ENCODE measurements at places on chromosomes 1 and 21.

GRCh38 chr1:116178837-116179236 is 67.6 kb downstream of the MAB21L3 start:
- H3K4me1 ChIP-seq = no peaks in the 10 kb centered on the region
- no peak for DNase-seq
- peaks cover 11% of the 10 kb centered on the region for H3K27me3 ChIP-seq

DNA sequence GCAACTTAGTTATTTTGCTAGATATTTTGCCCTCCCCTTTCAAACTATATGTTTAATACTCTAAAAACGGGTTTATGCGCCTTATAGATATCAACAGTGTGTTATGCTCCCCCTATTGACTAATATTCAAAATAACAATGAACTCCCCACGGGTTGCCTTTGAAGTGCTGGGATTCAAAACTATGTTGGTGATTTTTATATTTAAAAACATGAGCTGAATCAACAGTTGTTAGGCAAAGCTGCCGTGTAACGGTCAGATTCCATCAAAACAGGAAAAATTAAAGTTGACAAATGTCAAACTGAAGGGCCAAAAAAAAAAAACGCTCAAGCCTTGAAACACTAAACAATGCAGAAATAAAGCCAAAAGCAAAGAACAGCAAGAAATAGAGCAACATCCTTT is 2.5 kb downstream of the TGFBR3 start:
- H3K27me3 ChIP-seq = peaks cover 24% of the 10 kb centered on the region
- DNase-seq = no peak
- H3K4me1 ChIP-seq = peaks cover 33% of the 10 kb centered on the region

GRCh38 chr1:152486400-152487006 is 24.1 kb upstream of the LCE5A start:
- peaks cover 2% of the 10 kb centered on the region for H3K27me3 ChIP-seq
- no peak overlapping the region for H3K4me3 ChIP-seq
- no peaks in the 10 kb centered on the region for H3K36me3 ChIP-seq

DNA sequence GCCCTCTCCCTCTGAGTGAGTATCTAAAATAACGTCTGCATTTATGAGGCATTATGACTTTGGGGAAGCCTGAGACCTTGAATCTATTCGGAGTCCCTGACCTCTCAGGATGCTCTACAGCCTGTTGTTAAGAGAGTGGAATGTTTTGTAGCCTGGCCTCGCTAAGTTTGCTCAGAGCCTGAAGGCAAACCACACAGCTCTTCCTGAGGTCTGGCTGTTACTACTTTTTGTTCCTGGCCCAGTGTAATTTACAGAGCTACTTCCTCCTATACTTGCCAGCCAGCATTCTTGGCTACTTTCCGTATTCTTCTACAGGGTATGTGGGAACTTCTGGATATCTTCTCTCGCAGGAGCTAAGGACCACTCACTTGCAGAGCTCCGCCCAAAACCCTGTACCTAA is 3.6 kb upstream of the ZMYM4 start:
- no peak overlapping the region for H3K27ac ChIP-seq
- peaks cover 3% of the 10 kb centered on the region for H3K36me3 ChIP-seq
- no peak overlapping the region for H3K4me3 ChIP-seq
- H3K27me3 ChIP-seq = peaks cover 12% of the 10 kb centered on the region
- peaks cover 17% of the 10 kb centered on the region for H3K4me1 ChIP-seq

GRCh38 chr1:225746361-225747179 is 31.1 kb upstream of the SRP9 start:
- peaks cover 2% of the 10 kb centered on the region for H3K27me3 ChIP-seq
- H3K27ac ChIP-seq = no peak overlapping the region
- H3K4me1 ChIP-seq = no peaks in the 10 kb centered on the region
- no peaks in the 10 kb centered on the region for H3K36me3 ChIP-seq

- peaks cover 24% of the 10 kb centered on the region for H3K4me1 ChIP-seq
- H3K4me3 ChIP-seq = no peak overlapping the region
- DNase-seq = no peak
- no peak overlapping the region for H3K27ac ChIP-seq
- no peaks in the 10 kb centered on the region for H3K27me3 ChIP-seq
These were observed 23.3 kb downstream of the THRAP3 start for GRCh38 chr1:36247538-36247937.

GRCh38 chr1:85142753-85143152 is 58.1 kb downstream of the SYDE2 start:
- DNase-seq = no peak
- no peak overlapping the region for H3K27ac ChIP-seq
- no peak overlapping the region for H3K4me3 ChIP-seq

- H3K36me3 ChIP-seq = no peaks in the 10 kb centered on the region
- peaks cover 7% of the 10 kb centered on the region for H3K4me1 ChIP-seq
- no peaks in the 10 kb centered on the region for H3K27me3 ChIP-seq
- H3K4me3 ChIP-seq = no peak overlapping the region
These were observed 202.3 kb upstream of the CACYBP start for GRCh38 chr1:174797398-174797797.

DNA sequence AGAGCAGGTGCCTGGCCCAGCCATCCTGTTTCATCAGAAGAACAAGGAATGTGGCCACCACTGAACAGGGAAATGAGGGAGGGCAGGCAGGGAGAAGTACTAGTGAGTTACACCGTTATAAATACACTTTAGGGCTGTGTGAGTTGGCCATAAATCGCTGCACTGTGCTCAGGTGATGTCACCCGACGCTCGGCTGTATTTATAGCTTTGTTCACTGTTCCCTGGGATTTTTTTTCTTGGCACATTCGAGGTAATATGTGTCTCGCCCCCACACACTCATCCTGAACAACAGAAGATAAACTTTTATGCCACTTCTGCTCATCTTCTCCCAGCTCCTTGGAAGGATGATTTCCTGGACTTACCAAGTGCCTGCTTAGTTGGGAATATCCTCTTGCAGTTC is 9.0 kb upstream of the KIRREL1 start:
- H3K4me3 ChIP-seq = no peak overlapping the region
- no peaks in the 10 kb centered on the region for H3K36me3 ChIP-seq
- H3K4me1 ChIP-seq = no peaks in the 10 kb centered on the region
- H3K27me3 ChIP-seq = peaks cover 5% of the 10 kb centered on the region
- no peak for DNase-seq
- no peak overlapping the region for H3K27ac ChIP-seq

- H3K4me3 ChIP-seq = no peak overlapping the region
- H3K4me1 ChIP-seq = no peaks in the 10 kb centered on the region
- no peak for DNase-seq
- no peaks in the 10 kb centered on the region for H3K27me3 ChIP-seq
These were observed 237.2 kb downstream of the NPHP4 start for GRCh38 chr1:5754817-5755551.

- H3K4me1 ChIP-seq = peaks cover 40% of the 10 kb centered on the region
- no peaks in the 10 kb centered on the region for H3K27me3 ChIP-seq
These were observed 27.2 kb upstream of the RCSD1 start for GRCh38 chr1:167602840-167603239.

- H3K27me3 ChIP-seq = no peaks in the 10 kb centered on the region
- H3K4me3 ChIP-seq = peak within 1 kb of the TSS; percentile 99
- H3K27ac ChIP-seq = peak within 1 kb of the TSS; percentile 93
- peak; percentile 93 for DNase-seq
These were observed at the start of gene IL10RB for GRCh38 chr21:33266050-33266788. Gene IL10RB (plus strand): TSS chr21:33266367. CDS start chr21:33266466, 99 bp downstream.

DNA sequence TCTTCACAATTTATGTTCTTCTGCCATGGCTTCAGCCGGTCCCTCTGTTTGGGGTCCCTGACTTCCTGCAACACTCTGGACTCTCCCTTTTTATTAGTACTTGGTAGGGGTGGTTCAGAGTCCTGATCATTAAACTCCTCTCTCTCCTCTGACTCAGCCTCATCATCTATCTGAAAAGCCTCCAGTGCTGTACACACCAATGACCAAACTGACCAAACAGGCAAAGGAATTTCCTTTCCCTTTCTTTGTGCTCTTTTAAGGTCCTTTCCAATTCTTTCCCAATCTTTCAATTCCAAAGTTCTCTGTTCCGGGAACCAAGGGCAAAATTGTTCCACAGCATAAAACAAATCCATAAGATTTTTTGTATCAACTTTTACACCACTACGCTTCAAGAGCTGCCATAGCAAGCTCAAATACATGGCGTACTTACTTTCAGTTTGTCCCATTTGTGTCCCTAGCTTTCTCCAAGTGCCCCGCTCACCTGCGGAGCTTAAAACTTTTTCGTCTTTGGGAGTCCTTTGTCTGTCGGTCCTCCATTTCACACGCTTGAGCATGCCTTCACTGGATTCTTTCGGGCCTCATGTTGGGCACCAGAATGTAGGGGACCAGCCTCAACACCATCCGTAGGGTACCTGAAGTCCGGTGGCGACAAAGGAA is 9.6 kb downstream of the DAP3 start:
- no peak overlapping the region for H3K4me3 ChIP-seq
- H3K27ac ChIP-seq = no peak overlapping the region
- H3K4me1 ChIP-seq = peaks cover 24% of the 10 kb centered on the region
- H3K36me3 ChIP-seq = peaks cover 28% of the 10 kb centered on the region
- DNase-seq = no peak
- no peaks in the 10 kb centered on the region for H3K27me3 ChIP-seq

DNA sequence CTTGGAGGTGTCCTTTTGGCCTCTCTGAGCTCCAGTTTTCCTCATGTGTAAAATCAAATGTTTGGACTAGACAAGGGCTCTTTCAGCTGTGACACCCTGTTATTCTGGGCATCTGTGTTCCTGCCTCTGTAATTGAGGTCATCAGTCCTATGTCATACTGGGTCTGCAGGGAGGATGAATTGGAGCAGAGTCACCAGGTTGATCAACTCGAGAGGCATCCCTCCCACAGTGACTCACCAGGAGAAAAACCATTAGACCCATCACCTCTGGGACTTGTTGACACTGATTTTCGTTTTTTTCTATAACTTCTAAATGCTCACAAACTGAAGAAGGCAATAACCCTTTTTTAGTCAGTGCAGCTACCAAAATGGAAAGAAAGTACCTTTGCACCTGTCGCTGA is 82.2 kb downstream of the ST6GALNAC5 start:
- no peak overlapping the region for H3K27ac ChIP-seq
- H3K36me3 ChIP-seq = no peaks in the 10 kb centered on the region

DNA sequence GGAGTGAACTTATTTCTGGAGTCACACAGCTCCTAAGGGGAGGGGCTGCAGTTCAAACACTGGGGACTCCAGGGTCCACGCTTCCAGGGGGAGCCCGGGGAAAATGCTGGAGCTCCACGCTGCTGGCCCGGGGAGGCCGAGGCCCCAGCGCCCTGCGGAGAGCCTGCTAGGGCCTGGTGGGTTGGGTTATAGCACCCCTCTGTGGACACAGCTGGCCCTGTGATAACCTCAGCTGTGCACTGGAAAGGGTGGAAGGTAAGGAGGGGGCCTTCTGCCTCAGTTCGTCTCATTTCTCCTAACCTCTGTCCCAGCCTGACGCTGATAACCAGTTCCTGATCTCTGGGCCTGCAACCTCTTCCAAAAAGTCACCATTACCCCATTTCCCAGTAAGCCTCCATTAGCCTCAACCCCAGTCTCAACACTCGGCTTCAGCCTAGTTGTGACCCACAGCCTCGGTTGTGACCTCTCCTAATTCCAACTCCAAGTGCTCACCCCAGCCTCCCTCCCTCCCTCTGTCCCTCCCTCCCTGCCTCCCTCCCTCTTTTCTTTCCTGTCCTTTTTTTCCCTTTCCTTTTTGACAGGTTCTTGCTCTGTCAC is 7.1 kb downstream of the NBL1 start:
- H3K4me1 ChIP-seq = peaks cover 31% of the 10 kb centered on the region
- peaks cover 1% of the 10 kb centered on the region for H3K36me3 ChIP-seq

DNA sequence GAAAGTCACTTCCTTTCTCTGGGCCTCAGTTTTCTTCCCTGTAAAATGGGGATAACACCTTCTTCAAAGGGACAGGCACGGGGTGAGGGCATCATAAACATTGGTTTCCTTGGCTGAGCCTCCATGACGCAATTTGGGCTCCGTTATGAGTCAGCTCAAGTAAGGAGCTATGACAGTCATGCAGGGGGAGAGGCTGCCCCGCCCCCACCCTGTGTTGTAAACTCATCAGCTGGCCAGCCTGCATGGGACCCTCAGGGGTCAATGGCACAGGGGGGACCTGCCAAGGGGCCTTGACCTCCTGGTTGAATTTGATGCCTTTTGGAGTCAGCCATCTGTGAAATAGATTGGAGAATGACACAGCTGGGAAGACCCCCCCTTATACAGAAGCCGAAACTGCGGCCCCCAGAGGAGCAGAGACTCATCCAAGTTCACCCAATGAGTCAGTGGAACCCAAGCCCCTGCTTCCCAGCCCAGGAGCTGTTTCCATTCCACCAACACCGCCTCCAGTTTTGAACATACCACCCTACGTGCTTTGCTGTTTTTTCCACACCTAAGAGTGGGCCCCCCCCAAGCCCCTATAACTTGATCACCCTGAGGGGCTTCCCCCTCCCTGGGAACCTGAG is 36.8 kb upstream of the RUNX3 start:
- peaks cover 27% of the 10 kb centered on the region for H3K36me3 ChIP-seq
- peaks cover 70% of the 10 kb centered on the region for H3K4me1 ChIP-seq
- DNase-seq = peak; percentile 93
- peak overlapping the region; percentile 97 for H3K27ac ChIP-seq
- peak overlapping the region; percentile 96 for H3K4me3 ChIP-seq
- H3K27me3 ChIP-seq = no peaks in the 10 kb centered on the region

- peaks cover 49% of the 10 kb centered on the region for H3K27me3 ChIP-seq
- no peaks in the 10 kb centered on the region for H3K36me3 ChIP-seq
- DNase-seq = peak; percentile 82
- no peak overlapping the region for H3K27ac ChIP-seq
- H3K4me3 ChIP-seq = no peak overlapping the region
- peaks cover 4% of the 10 kb centered on the region for H3K4me1 ChIP-seq
These were observed 16.3 kb upstream of the CDK18 start for GRCh38 chr1:205488074-205488723.

DNA sequence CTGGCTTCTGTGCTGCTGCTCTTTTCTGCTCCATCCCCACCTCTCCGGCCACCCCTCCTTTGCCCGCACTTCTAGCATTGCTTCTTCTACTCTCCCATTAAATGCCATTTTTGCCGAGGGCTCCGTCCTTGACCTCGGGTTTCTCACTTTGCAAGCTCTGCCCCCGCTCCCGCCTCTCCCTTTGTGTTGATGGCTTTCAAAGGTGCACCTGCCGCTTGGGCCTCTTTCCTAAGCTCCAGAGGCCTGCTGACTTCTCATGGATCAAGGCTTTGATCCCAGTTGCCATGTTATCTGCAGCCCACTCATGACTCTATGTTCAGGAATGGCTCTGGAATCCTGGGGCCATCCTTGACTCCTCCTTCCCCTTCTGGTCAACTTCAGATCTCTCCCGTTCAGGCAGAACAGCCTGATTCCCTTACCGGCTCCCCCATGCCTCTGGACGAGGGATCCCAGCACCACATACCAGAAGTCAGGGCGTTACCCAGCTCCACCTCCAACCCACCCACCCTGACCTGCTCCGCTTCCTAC is 54.3 kb downstream of the TLR5 start:
- H3K4me1 ChIP-seq = peaks cover 3% of the 10 kb centered on the region
- no peaks in the 10 kb centered on the region for H3K36me3 ChIP-seq
- no peaks in the 10 kb centered on the region for H3K27me3 ChIP-seq
- no peak overlapping the region for H3K27ac ChIP-seq
- H3K4me3 ChIP-seq = no peak overlapping the region
- no peak for DNase-seq

GRCh38 chr1:56355422-56355821 is 223.9 kb downstream of the PLPP3 start:
- no peaks in the 10 kb centered on the region for H3K27me3 ChIP-seq
- H3K4me1 ChIP-seq = no peaks in the 10 kb centered on the region
- no peak overlapping the region for H3K27ac ChIP-seq
- DNase-seq = no peak

GRCh38 chr1:6108937-6109614 is 63.4 kb downstream of the KCNAB2 start:
- H3K4me1 ChIP-seq = no peaks in the 10 kb centered on the region
- H3K36me3 ChIP-seq = no peaks in the 10 kb centered on the region
- H3K27me3 ChIP-seq = peaks cover 2% of the 10 kb centered on the region
- H3K4me3 ChIP-seq = no peak overlapping the region
- no peak overlapping the region for H3K27ac ChIP-seq
- DNase-seq = peak; percentile 83

- H3K36me3 ChIP-seq = no peaks in the 10 kb centered on the region
- no peaks in the 10 kb centered on the region for H3K27me3 ChIP-seq
- H3K27ac ChIP-seq = no peak overlapping the region
- H3K4me1 ChIP-seq = no peaks in the 10 kb centered on the region
These were observed 856.1 kb downstream of the USP25 start for GRCh38 chr21:16585896-16586295.
